ENCODE measurements at places on chromosomes 1 and 21. TPM values are rescaled to one million over a fixed set of nuclear protein-coding genes. Genes with fewer than 3 reads are reported as not detected.
A peak's percentile ranks its signal among the peaks of the same experiment; 100 is the strongest.

- no peaks in the 10 kb centered on the region for H3K36me3 ChIP-seq
- no peak for DNase-seq
- no peaks in the 10 kb centered on the region for H3K27me3 ChIP-seq
These were observed 172.0 kb downstream of the CDC7 start for GRCh38 chr1:91672601-91673161.

GRCh38 chr1:208254862-208255261 is 10.7 kb upstream of the PLXNA2 start:
- no peaks in the 10 kb centered on the region for H3K27me3 ChIP-seq
- no peaks in the 10 kb centered on the region for H3K36me3 ChIP-seq
- no peak overlapping the region for H3K4me3 ChIP-seq
- no peak overlapping the region for H3K27ac ChIP-seq
- H3K4me1 ChIP-seq, result peaks cover 7% of the 10 kb centered on the region

GRCh38 chr1:201008666-201009360 is 14.7 kb downstream of the KIF21B start:
- no peak overlapping the region for H3K4me3 ChIP-seq
- no peak for DNase-seq
- no peaks in the 10 kb centered on the region for H3K36me3 ChIP-seq
- no peak overlapping the region for H3K27ac ChIP-seq
- no peaks in the 10 kb centered on the region for H3K27me3 ChIP-seq

GRCh38 chr1:6280761-6281451 is 20.0 kb upstream of the GPR153 start:
- no peaks in the 10 kb centered on the region for H3K4me1 ChIP-seq
- H3K27ac ChIP-seq, result no peak overlapping the region
- DNase-seq, result peak; percentile 32
- H3K27me3 ChIP-seq, result no peaks in the 10 kb centered on the region
- no peaks in the 10 kb centered on the region for H3K36me3 ChIP-seq

DNA sequence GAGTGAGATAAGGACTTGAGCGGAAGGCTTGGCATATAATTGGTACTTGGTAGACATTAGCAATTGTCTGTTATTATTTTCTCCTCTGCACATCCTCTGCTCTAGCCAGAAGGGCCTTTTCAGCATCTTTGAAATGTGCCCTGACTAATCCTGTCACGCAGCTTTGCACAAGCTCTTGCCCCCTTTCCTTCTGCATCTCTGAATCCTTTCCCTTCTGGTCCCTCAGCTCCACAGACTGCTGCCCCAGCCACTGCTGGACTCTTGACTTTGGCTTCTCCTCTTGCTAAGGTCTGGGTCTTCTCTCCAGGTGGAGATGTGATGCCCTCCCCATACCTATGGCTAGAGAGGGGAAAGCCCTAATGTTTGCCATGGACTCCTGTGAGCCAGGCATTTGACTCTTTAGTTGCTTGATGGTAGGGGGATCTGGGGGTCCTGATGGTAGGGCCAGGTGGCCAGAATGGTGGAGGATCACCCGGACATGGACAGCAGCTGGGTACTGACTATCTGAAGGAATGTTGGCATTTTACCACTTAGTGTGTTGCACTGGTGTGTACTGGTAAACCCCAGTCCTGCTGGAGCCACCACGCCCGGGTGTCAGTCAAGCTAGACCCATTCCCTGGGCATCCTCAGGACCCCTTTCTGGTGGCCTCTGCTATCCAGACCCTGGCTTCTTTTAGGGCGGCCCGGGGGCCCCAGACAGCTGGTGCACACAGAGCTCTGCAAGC is 4.4 kb downstream of the HPCA start:
- H3K4me3 ChIP-seq, result no peak overlapping the region
- H3K27me3 ChIP-seq, result no peaks in the 10 kb centered on the region
- no peak overlapping the region for H3K27ac ChIP-seq
- no peak for DNase-seq
- no peaks in the 10 kb centered on the region for H3K4me1 ChIP-seq
- no peaks in the 10 kb centered on the region for H3K36me3 ChIP-seq

GRCh38 chr1:151799179-151800022 is 5.8 kb downstream of the LINGO4 start:
- no peak for DNase-seq
- H3K4me1 ChIP-seq, result no peaks in the 10 kb centered on the region
- H3K36me3 ChIP-seq, result no peaks in the 10 kb centered on the region

- no peak overlapping the region for H3K27ac ChIP-seq
- no peak for DNase-seq
- no peaks in the 10 kb centered on the region for H3K27me3 ChIP-seq
- no peaks in the 10 kb centered on the region for H3K4me1 ChIP-seq
- no peaks in the 10 kb centered on the region for H3K36me3 ChIP-seq
These were observed 198.3 kb downstream of the OLFM3 start for GRCh38 chr1:101798417-101798816.

- no peak overlapping the region for H3K4me3 ChIP-seq
- DNase-seq, result peak; percentile 51
- no peaks in the 10 kb centered on the region for H3K27me3 ChIP-seq
- no peaks in the 10 kb centered on the region for H3K4me1 ChIP-seq
- no peak overlapping the region for H3K27ac ChIP-seq
- H3K36me3 ChIP-seq, result no peaks in the 10 kb centered on the region
These were observed 26.9 kb upstream of the ESRRG start for GRCh38 chr1:216750031-216750627.

Gene S100A7
- total RNA-seq, result not detected

Gene NHLH1
- total RNA-seq, result 0.28 TPM

Gene TFF2
- 1.2 TPM for total RNA-seq
